Effector memory CD8-positive, alpha-beta T cell (primary cell): ENCODE measurements at places on chromosomes 7 and 10.

DNA sequence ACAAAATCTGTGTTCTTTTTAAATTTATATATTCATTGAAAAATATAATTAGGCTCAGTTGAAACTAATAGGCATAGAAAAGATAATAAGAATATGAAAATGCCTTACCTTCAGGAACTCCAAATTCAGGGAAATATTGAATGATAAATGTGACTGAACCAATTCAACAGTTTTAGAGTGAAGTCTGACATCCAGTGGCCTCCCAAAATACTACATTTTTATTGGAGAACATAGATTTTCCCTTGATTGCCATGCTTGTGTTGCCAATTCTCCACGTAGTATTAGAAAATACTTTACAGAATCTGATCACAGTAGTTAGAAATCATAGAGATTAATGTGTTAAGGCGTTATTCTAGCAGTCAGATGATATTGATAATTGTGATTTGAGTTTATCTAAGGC, 1246.7 kb downstream of the GATA3 start:
- DNase-seq: no peak

- DNase-seq: no peak
Measured at GRCh38 chr10:17394854-17395253, 59.5 kb downstream of the ST8SIA6 start.

DNA sequence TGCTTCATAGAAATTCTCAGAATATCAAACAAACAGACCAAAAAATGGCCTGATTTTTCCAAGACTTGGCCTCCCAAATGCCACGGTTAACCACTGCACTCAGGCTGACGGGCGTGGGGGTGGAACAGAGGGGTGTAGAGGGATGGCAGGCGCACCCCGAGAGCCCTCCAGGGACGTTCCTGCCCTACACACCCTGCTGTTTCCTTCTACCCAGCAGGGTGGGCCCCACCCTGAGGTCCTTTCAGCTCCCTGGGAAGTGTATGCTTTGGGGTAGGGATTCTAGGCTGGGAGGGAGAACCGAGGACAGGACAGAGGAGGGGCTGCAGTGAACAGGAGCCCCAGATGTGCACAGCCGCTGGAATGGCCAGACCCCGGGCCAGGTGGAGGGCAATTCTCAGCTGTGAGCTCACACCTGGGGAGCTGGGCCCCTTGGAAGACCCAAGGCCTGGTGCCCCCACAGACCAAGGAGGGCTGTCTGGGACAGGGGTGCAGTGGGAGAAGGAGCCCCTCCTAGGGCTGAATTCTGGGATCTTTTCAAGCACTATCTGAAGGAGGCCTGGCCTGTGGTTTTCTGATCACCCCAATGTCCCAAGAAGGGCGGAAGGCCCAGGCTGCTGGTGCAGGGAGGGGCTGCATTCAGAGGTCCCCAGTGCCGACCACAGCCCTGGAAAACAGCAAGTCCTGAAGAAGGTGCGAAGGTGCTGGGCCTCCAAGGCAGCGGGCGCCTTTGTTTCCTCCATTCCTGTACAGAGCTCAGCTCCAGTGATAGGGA, 32.9 kb upstream of the INPP5A start:
- DNase-seq: no peak

DNA sequence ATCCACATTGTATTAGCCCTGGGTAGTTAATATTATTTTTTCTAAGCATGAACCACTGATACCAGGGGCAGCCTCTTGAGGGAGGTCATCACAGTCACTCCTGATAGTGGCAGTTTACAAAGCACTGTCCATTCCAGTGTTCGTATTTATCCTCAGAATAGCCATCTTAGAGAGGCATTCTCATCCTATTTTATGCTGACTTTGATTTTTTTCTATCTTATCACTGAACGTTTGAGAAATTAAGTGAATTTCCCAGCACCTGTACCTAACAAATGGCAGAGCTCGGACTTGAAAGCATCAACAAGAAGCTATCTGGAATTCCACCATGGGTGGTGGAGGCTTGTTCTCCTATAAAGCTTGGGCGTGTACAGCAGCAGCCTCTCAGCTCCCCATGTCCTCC, 26.1 kb upstream of the MGAM2 start:
- DNase-seq: no peak

DNA sequence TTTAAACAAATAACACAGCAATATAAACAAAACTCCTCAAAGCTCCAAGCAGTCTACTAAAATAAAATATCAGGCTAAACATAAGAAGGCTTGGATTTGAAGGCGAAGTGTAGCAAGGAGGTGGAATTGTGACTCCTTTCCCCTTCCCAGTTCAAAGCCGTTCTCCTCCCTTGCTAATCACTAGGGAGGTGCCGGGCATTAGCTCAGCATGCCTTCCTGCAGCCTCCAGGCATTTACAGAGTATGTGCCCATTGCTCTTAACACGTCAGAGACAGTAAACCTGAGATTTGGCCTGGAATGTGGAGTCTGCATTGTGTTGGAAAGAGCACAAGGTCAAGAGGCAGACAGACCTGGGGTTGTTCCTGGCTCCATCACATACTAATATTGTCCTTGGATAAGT, 15.6 kb downstream of the CNNM1 start:
- no peak for DNase-seq

GRCh38 chr7:122067077-122067476, 77.0 kb downstream of the AASS start:
- no peak for DNase-seq

- peak; percentile 94 for DNase-seq
Measured at GRCh38 chr10:130111113-130111851, 652 bp upstream of the C10orf143 start.

GRCh38 chr7:15306296-15306695, 255.5 kb downstream of the AGMO start:
- no peak for DNase-seq

DNA sequence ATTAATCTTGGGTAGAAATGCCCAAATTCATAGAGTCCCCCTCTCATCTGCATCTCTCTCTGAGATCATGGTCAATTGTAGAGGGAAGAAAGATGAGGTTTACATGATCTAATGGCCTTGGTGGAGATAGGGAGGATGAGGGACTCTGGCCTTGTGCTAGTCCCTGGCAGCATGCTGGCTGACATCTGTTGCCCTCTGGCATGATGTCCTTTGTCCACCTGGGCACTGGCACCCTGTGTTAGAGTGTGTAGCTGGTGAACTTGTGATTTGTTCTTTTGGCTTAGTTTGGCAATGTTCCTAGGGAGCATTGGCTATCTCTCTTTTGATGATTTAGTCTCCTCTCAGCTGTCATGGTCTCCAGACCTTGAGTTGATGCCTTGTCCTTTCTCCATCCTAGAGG, 103.2 kb downstream of the DYNC1I1 start:
- DNase-seq: no peak

- no peak for DNase-seq
Measured at GRCh38 chr7:37394158-37394557, 54.5 kb downstream of the ELMO1 start.

DNA sequence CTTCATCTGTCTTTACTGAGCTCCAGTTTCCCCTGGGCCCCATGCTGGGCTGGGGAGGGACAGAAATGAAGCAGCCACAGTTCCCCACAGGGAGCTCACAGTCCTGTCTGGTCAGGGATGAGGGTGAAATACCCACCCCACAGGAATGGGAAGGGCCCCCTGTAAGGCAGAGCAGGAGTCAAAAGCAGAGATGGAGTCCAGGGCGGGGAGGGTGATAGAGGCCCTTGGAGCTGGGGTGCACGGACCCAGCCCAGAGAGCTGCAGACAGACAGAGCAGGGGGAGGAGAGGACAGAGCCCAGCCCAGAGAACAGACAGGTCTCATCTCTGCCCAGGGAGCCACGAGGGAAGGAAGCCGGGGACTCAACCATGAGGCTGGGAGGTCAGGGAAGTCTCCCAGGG, 34.9 kb upstream of the ZNF488 start:
- no peak for DNase-seq

GRCh38 chr7:111528331-111528730, 34.0 kb downstream of the IMMP2L start:
- DNase-seq: no peak

- no peak for DNase-seq
Measured at GRCh38 chr7:51077316-51077986, 239.2 kb downstream of the COBL start.
